Stimulated activated CD4-positive, alpha-beta T cell treated with anti-CD3 and anti-CD28 coated beads, TNF-alpha, amount 100 ng/mL, for 4 hours (primary cell): ENCODE measurements at places on chromosomes 13 and 19.
A peak's percentile ranks its signal among the peaks of the same experiment; 100 is the strongest.

- no peak for DNase-seq
These were observed 51.3 kb upstream of the PCDH9 start for GRCh38 chr13:67281466-67281865.

GRCh38 chr19:43692385-43692784 lies 22.4 kb upstream of the PLAUR start:
- no peak for DNase-seq

DNA sequence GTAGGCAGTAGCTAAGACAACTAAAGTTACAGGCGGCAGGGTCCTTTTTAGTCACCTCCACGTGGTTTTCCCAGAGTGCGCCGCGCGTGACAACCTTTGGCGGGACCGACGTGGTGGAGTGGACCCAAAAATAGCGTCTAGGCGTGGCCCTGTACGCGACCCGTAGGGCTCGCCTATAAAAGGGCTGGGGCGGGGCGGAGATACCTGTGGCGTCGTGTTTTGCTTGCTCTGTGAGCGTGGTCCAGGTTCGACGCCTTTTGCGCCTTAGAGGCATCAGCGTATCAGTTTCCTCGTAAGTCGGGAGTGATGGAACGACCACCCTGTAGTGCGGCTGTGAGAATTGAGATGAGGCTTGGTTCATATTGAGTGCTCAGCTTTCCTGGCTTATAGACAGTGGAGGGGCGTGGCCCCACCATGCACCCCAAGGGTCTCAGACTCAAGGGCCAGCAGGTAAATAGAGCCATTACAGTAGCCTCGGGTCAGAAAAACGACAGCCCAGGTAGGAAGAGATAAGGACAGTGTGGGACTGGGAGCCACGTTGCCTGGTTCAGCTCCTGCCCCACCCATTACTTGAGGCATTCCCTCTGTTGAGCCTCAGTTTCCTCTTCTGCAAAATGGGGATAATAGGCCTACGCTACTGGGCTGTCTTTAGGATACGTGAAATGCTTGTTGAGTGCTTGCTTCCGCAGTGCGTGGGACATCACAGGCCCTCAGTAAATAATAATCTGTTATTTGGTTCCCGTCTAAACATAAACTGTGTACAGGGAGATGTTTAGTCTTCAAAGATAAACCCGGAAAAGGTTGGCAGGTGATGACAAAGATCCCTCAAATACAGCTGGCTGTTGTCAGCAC lies 693 bp upstream of the TMED1 start:
- DNase-seq, result peak; percentile 69

- peak; percentile 29 for DNase-seq
These were observed 149.1 kb downstream of the KLF12 start for GRCh38 chr13:73984949-73985691.

DNA sequence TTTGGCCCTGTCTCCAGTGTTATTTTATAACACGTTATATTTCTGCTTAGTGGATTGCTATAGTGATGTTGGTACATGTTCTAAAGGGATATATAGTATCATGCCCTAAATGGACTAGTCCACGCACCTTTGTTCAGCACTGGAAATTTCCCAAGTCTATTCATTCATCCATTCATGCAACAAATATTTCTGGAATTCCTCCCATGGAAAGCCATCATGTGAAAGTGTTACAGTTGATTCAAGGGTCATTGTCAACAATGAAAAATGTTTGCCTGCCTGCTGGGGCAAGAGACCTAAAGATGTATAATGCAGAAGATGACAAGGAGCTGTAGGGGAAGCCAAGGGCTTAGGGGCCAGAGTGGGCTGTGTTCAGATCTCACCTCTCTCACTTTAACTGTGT lies 10.8 kb upstream of the HSPH1 start:
- no peak for DNase-seq

GRCh38 chr13:25232937-25233515 lies 54.3 kb downstream of the MTMR6 start:
- DNase-seq, result no peak

DNA sequence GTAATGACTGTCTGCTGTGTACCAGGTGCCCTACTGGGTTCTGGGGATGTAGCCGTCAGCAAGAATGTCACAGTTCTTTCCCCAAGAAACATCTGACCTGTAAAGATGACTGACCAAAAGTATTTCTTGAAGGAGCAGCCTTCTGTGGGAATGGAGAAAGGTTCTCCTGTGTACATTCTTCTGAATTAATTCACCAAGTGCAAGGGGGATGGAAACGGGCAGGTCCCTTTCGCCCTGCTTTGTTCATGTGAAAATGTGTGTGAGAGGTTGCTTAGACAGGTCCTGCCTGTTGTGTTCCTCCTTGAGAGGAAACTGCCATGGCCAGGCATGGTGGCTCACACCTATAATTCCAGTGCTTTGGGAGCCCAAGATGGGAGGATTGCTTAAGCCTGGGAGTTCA lies 57.0 kb downstream of the SLC7A9 start:
- no peak for DNase-seq

DNA sequence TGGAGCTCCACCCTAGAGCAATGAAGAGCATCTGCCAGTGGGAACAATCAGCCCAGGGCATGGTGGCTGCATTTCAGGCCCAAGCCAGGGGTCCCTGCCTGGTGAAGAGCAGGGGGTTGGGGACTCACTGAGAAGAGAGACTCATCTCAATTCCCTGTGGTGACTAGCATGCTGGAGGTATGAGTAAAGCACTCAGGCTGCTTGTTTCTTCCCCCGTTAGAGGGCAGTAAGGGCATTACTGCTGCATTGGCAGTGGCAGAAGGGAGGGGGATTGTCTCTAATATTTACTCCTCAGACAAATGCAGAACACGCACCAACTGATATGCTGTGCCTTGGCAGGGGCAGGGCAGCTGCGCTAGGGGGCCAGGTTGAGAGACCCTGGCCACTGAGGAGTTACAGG lies 329.1 kb downstream of the SLITRK5 start:
- DNase-seq, result no peak

GRCh38 chr13:114053026-114053425 lies 79.2 kb upstream of the C13orf46 start:
- no peak for DNase-seq

- DNase-seq, result no peak
These were observed 2.1 kb downstream of the MAST1 start for GRCh38 chr19:12840091-12841079.

DNA sequence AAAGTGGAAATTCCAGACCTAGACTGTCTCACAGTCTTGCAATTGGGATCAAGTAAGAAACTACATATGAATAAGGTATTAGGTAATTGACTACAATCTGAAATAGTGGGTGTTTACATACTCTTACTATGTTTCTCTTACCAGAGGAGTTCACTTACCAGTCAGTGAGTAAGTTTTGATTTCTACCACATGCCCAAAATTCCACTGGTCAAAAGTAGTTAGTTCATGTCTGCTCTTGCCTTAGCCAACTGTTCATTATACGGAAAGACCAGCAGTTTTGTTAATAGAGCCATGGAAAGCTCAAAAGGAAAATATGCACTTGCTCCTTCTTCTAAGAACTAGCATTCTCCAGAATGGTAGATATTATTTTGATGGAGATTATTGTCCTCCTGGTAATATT lies 490.8 kb downstream of the RFC3 start:
- DNase-seq, result no peak

- no peak for DNase-seq
These were observed 40.8 kb upstream of the CEACAM21 start for GRCh38 chr19:41535029-41535622.

GRCh38 chr19:52099497-52100138 lies 4.1 kb upstream of the ZNF841 start:
- DNase-seq, result no peak

DNA sequence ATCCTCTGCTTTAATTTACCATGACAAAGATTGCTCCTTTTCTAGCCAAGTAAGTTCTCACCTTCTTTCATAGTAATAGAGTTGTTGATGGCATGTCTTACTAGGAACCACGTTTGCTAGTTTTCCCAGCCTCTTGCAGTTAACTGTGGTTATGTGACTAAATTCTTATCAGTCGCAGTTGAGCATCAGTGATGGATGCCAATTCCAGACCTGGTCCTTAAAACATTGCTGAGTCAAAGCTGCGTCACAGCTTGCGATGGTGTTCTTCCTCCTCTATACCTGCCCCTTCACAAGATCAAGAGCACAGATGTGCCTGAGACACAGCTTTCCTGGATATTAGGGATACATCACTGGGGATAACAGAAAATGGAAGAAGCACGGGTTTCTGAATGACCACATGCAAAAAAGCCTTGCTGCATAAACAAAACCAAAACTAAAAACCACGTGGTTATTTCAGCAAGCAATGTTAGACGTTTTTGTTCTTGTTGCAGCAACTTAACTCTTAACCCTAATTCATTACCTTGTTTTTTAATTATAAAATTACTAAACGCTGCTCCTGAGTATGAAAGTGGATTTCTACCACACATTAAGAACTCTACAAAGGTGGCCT lies 97.6 kb upstream of the DACH1 start:
- DNase-seq, result no peak

DNA sequence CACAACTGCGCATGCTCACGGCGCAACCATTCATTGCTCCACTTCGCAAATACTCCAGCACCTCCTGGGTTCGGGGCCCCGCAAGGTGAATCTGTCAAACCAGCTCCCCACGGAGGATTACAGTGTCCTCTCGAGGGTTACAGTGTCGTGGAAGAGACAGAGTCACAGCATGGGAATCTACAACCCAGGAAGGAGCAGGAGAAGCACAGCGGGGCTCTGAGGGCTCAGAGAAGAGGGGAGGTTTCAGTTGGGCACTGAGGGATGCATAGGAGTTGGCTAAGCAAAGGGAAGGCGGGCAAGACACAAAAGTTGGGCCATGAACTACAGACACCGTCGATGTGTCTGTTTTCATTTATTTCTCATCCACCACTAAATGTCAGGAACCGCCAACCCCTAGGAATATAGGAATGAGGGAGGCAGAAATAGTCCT lies 1.0 kb upstream of the GTF2F1 start:
- peak; percentile 52 for DNase-seq

DNA sequence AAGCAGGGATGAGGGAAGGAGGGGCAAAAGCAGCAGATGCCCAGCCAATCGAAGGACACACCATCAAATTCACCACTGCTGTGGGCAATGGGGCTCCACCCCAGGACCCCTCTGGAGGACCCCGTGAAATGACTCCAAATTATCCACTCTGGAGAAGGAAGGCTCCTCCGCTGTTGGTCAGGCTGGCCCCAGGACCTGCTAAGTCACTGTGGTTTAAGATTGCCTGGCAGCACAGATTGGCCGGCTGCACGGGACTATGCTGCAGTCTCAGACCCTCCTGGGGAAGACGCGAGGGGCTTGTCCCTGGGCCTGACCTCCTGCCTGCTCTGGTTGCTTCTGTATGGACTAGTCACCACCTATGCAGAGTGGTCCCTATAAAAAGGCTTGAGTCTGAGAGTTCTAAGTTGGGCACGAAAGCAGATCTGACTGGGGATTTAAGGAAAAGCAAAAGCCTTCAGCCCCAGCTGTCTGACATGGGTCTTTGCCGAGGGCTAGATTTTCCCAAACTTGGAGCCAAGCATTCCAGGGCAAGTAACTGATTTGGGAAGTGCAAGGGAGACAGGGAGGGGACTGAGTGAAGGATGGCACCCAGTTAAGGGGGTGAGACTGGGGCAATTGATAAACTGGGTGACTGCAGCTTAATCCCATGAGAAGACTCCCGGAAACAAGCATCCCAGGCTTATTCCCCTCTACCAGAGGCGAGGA lies 91.7 kb downstream of the TSHZ3 start:
- no peak for DNase-seq

GRCh38 chr13:22740264-22740663 lies 440.5 kb upstream of the SGCG start:
- no peak for DNase-seq

DNA sequence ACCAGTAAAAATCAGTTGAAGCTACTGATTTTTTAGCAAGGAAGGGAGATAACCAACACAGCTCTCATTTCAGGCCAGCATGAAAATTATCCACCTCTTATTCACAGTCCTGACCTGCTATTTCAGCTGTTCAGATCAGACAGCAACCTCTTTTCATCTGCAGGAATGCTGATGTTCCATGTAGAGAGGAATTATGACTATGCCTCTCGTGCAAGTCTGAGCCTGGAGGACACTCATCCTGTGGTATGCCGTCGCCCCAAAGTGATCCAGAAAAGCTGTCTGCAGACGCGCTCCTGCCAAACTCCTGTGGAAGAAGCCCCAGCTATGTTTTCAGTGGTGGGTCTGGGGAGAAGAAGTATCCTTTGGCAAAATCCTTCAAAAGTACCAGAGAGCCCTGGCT lies 563.5 kb upstream of the SLITRK1 start:
- DNase-seq, result no peak

DNA sequence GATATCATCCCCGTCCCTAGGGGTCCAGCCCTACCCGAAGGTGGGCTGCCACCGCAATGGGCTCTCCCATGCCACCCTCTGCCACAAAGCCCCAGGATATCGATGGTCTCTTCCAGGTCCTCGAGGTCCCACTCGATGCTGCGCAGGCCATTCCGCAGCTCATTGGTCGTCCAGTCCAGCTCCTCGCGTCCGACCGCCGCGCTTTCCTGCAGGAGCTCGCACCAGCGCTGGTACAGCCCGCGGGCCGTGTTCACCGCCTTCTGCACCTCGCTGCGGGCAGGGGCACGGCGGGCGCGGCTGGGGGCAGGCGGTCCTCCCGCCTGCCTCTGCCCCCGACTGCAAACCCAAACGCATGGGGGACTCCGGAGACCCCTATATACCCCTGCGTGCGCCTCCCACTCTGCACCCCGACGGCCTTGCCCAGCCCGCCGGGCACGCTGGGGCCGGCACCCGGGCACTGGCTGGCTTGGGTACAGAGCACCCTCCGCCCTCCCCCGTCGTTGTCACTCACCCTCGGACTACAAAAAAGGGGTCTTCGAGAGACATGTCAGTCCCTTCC lies 468 bp downstream of the STX10 start:
- DNase-seq, result no peak

- no peak for DNase-seq
These were observed 119.1 kb downstream of the KLF12 start for GRCh38 chr13:74015137-74015536.

DNA sequence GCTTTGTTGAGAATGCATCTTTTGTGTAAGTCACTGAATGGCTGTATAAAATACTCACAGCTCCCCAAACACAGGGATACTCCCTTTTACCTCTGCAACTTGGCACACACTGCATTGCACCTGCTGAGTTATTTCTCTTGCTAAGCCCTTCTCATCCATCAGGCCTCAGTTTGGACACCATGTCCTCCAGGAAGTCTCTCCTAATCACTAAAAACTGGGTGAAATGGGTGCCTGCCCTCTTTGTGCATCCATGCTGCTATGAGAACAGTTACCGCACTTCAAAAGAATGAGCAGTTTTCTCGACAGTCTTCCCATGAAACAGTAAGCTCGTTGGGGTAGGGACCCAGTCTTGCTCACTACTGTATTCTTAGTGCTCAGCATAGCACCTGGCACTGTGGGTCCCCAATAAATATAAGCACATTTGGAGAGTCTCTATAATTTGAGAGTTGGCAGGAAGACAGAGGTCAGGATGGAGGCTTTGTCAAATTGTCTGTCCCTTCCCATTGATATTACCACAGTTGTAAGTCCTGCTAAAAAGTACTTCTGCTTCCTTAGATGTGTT lies 4.6 kb upstream of the SLC25A30 start:
- no peak for DNase-seq

GRCh38 chr13:42083138-42083770 lies 34.8 kb downstream of the DGKH start:
- DNase-seq, result no peak
